ENCODE measurements at places on chromosomes 12 and 14.

GRCh38 chr14:20614038-20614840 lies 23.1 kb upstream of the RNASE12 start:
- no peak for DNase-seq

- no peak for DNase-seq
Measured at GRCh38 chr14:84125676-84126075, 1404.3 kb upstream of the FLRT2 start.

DNA sequence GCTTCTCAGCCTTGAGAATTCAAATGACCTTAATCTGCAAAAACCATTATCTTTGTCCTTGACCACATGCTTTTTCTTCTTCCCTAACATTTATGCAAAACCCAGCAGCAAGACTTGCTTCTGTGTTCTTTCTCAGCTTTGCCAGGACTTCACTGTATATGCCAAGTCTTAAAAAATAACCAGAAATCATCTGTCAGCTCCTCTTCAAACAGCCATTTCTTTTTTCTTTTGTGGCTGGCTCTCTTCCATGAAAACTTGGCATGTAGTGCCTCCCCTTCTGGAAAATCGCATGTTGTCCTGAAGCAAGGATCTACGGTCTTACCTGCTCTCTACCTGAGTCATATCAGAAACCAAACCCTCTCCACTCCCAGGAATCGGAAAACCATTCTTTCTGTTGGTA lies 364.9 kb downstream of the RPS29 start:
- no peak for DNase-seq

- DNase-seq = peak; percentile 2
Measured at GRCh38 chr14:76710056-76711010, 50.9 kb upstream of the VASH1 start.

- DNase-seq = no peak
Measured at GRCh38 chr14:55625481-55625880, 45.5 kb downstream of the KTN1 start.

DNA sequence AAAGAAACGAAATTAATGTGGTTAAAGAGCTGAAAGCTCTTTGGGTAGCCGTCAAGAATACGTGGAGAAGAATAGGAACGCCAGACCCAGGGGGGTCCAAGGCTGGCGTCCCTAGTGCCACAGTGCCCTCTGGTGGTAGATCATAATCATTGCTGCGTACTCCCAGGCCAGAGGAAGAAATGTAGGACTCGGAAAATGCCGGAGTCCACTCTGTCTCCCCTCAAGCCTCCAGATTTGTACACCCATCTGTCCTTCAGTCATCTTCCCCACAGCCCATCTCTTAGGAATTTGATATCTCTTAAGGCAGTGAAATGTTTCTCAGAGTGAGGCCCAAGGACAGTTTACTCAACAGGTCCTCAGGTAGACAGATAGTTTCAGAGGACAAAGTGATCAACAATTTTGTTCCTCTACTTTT lies 25.4 kb upstream of the PLEKHG6 start:
- DNase-seq = peak; percentile 65

DNA sequence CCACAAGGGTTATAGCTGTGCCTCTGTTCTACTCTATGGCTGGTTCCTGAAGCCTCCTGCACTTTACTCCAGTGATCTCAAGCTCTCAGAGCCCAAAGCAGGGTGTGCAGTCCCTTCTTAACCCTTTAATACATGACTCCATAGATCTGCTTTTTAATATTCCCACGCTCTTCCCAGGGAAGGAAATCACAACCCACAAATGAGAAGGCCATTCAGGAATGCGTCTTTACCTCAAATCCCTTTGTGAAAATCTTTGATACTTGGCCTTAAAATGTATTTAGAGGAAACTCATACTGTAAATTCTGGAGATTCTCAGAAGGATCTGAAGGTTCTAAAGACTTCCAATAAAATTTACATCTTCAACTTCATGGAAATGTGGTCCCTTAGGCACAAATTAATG lies 17.0 kb downstream of the NID2 start:
- no peak for DNase-seq

DNA sequence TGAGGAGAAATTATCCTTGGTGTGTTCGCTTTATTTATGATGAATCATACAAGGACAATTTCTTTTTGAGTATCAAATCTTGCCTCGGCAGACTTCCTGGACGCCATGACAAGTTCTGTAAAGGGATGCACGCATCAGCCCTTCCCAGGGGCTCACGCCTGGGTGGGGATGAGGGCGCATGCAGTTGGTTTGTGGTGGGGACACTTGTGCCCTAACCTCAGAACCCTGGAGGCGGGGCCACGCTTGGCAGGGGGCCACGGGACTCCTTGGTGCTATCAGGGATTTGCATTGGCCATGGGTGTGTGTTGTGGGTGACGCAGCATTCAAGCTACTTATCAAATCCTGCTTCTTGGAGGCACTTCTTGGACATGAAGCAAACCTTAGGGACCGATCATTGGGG lies 143.8 kb upstream of the RTL1 start:
- DNase-seq = no peak

DNA sequence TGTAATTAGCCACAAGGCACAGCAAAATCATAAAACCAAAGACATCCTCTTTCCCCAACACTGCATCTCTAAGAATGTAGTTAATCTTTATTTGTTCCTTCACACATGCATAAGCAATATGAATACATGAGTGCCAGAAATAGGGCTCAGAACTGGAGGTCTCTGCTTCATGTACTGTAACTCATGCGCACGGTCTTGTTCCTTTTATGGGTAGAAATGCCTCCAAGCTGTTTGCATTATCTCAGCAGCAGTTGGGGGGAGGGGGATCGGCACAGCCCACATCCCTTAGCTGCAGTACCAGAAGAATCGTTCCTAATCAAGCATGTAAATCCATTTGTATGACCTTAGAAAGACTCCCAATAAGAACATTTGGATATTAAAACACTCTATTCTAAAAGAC lies 20.0 kb downstream of the RHOJ start:
- no peak for DNase-seq

GRCh38 chr14:55848964-55849363 lies 269.0 kb downstream of the KTN1 start:
- no peak for DNase-seq

DNA sequence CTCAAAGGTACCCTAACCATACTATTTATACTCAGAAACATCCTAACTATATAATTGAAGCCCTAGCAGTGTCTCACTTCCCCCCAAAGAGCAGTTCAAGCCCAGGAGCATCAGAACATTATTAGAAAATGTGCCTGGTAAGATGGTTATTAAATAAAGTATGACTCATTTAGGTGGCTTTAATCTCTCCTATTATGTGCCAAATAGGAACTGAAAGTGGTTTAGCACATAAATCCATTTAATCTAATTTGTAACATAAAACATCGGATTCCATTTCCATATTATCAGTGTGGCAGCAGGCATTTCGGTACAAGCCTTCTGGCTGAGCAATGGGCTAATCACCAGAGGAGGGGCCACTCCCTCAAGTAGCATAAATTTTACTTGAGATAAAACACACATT lies 395.2 kb upstream of the TMTC1 start:
- no peak for DNase-seq

- peak; percentile 70 for DNase-seq
Measured at GRCh38 chr14:22882529-22883172, 371 bp upstream of the REM2 start.

- DNase-seq = no peak
Measured at GRCh38 chr12:11949738-11950411, 120.9 kb upstream of the BCL2L14 start.

- no peak for DNase-seq
Measured at GRCh38 chr14:42504433-42504832, 897.8 kb downstream of the LRFN5 start.

GRCh38 chr12:27602516-27602915 lies 78.5 kb downstream of the PPFIBP1 start:
- no peak for DNase-seq

DNA sequence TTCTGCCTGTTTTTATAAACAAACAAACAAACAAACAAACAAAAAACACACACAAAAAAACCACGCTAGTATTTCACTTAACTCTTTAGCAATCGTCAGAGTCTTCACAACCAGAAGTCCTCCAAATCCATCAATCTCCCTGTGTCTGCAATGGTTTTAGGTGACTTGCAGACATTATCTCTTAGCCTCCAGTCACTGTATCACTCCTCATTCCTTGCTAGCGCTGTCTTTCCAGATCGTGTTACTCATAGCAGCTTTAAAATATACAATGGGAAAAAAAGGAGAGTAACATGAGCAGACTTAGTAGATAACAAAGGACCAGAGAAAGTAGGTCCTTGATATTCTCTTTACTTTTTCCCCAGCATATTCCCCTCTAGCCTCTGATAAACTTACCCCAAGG lies 15.5 kb upstream of the ETNK1 start:
- DNase-seq = no peak

- DNase-seq = no peak
Measured at GRCh38 chr14:34436118-34436905, 25.7 kb downstream of the SPTSSA start.

DNA sequence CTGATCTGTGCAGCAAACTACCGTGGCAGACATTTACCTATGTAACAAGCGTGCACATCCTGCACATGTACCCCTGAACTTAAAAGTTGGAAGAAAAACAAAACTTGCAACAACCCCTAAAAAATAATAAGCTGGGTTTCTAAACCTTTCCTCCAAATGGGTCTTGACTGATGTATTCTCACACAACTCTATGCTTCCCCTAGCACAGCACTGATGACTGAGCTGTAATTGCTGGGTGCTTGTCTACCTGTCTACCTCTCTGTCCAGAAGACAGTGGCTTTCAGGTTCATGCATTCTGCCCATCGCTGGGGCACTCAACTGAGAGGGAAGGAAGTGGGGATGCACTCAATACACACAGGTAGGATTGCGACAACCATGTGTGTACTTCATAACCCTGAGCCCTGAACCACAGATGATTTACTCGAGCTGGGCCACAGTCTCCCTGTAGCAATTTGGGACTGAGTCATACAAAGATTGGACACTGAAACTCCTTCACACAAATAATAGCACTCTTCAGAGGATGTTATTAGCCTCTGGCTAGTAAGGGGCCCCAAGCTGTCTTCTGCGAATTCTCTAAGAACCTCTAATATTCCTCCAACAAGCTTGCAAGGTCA lies 44.8 kb upstream of the TMPO start:
- no peak for DNase-seq

DNA sequence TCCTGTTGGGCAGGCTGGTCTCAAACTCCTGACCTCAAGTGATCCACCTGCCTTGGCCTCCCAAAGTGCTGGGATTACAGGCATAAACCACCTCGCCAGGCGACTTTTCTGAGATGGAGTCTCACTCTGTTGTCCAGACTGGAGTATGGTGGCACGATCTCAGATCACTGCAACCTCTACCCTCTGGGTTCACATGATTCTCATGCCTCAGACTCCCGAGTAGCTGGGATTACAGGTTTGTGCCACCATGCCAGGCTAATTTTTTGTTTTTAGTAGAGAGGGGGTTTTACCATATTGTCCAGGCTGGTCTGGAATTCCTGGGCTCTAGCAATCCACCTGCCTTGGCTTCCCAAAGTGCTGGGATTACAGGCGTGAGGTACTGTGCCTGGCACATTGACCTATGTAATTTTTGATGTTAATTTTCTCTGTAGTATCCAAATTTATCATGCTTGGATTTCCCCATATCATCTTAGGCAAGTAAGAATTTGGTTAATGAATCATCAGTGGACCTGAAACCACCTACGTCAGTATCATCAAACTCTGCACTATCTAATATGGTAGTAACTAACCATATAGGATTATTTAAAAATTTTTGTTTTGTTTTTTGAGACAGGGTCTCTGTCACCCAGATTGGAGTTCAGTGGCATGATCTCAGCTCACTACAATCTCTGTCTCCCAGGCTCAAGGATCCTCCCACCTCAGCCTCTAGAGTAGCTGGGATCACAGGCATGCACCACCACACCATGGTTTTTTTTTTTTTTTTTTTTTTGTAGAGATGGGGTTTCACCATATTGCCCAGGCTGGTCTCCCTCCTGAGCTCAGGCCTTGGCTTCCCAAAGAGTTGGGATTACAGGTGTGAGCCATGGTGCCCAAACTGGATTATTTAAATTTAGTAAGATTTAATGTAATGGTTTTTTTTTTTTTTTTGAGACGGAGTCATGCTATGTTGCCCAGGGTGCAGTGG lies 11.9 kb upstream of the ATP5F1B start:
- DNase-seq = no peak

DNA sequence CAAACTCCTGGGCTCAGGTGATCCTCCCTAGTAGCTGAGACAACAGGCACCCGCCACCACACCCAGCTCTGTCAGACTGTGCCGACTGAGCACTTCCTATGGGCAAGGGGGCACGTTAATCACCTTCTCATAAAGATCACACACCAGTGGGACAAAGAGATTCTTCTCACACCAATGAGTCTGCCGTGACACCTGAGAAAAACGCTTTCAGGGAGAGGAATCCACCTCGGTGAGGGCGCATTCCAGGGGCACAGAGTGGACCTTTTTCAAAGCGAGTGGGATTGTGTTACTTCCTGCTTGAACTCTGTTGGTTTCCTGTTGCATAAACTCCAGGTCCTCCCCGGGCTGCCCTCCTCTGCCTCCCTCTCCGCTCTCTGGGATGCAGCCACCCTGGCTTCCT lies 17.5 kb upstream of the SCARB1 start:
- DNase-seq = no peak

GRCh38 chr12:65534238-65534841 lies 255.9 kb downstream of the MSRB3 start:
- DNase-seq = no peak

DNA sequence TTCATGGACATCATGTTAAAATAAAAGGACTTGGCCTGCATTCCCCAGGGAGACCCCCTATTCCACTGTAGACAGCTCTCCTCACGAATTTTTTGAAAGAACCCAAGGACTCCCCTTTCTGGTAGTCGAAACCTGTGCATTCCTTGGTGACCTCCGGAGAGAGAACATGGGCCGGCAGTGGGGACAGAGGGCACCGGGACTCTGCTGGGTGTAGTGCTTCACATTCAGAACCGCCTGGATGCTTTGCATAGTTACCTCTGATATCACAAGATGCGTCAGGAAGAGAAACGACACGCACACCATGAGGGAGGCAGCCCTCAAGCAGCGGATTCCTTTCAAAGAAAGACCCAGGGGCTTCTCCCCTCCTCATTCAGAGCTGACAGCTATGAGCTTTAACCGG lies 9.7 kb downstream of the CKAP4 start:
- no peak for DNase-seq

- DNase-seq = no peak
Measured at GRCh38 chr12:41468341-41468740, 280.2 kb downstream of the PDZRN4 start.

- DNase-seq = no peak
Measured at GRCh38 chr14:73025544-73025943, 1.4 kb downstream of the ZFYVE1 start.

- no peak for DNase-seq
Measured at GRCh38 chr12:53402871-53403270, 20.8 kb upstream of the AMHR2 start.

- no peak for DNase-seq
Measured at GRCh38 chr12:62865065-62865464, 69.9 kb downstream of the PPM1H start.

DNA sequence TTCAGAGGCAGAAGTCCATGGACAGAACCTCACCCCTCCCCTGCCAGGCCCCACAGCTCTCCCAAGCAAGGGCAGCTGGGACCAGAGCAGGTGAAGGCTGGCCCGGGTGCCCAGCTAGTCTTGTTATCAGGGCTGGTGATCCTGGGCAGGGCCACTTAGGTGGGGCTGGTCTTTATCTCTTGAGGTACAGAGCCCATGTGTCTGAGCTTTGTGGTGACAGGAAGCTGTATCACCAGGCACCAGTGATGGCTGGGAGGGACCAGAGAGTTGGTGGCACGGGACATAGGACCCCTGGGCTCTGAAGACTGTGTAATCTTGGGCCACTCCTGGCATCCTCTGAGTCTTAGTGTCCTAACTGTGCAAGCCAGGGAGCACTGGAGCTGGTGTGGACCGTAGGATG lies 12.8 kb upstream of the HPD start:
- no peak for DNase-seq
